ENCODE measurements at places on chromosomes 2 and 18. TPM values are rescaled to one million over a fixed set of nuclear protein-coding genes. Genes with fewer than 3 reads are reported as not detected.

The GPR75 gene
- 2.1 TPM for total RNA-seq

The MPP4 gene
- 0.25 TPM for total RNA-seq

DNA sequence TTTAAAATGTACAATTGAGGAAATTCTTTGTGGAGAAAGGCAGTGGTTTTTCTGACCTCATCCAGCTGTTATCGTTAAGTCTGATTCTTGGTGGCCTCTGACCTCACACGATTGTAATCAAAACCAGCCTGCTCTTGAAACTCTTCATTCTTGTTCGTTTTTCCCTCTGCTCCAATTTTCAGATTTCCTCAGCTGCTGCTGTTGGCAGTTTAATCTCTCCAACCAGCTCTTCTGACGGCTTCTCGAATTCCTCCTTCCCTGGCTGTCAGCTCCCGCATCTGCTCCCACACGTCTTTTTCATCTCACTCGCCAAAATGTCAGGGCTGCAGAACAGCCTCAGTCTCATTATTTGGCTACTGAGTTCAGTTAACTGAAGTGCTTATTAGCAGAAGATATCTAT, 136.1 kb downstream of the DCDC2C start:
- DNase-seq, result no peak
- H3K4me3 ChIP-seq, result no peak overlapping the region
- H3K27me3 ChIP-seq, result peaks cover 5% of the 10 kb centered on the region
- H3K4me1 ChIP-seq, result no peaks in the 10 kb centered on the region
- H3K27ac ChIP-seq, result no peak overlapping the region

- no peak overlapping the region for H3K4me3 ChIP-seq
- H3K27ac ChIP-seq, result no peak overlapping the region
- no peaks in the 10 kb centered on the region for H3K27me3 ChIP-seq
- H3K4me1 ChIP-seq, result no peaks in the 10 kb centered on the region
- no peak for DNase-seq
Observed at GRCh38 chr18:75132931-75133525, 75.9 kb downstream of the PTGR3 start.

DNA sequence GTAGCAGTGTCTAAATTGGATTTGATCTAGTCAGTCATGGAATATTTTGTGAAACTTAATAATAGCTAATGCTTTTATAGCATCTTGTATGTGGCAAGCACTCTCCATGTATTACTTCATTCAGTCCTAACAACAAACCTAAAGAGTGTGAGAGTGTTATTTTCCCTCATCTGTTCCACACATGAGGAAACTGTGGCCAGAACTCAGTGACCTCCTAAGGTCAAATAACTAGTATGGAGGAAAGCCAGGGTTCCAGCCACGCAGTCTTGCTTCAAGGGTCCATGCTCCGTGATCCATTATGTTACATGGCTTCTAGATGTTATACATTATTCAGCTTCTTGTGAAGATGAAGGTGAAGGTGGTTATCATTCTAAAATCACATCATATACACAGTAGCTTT, 45.5 kb downstream of the TWSG1 start:
- H3K27ac ChIP-seq, result no peak overlapping the region
- no peaks in the 10 kb centered on the region for H3K27me3 ChIP-seq
- H3K36me3 ChIP-seq, result no peaks in the 10 kb centered on the region
- no peak overlapping the region for H3K4me3 ChIP-seq

- no peaks in the 10 kb centered on the region for H3K36me3 ChIP-seq
- no peak overlapping the region for H3K27ac ChIP-seq
- no peak overlapping the region for H3K4me3 ChIP-seq
- DNase-seq, result no peak
Observed at GRCh38 chr18:3468066-3468705, 18.2 kb downstream of the TGIF1 start.

GRCh38 chr2:200975672-200976071, 12.2 kb upstream of the ORC2 start:
- H3K36me3 ChIP-seq, result peaks cover 11% of the 10 kb centered on the region
- DNase-seq, result no peak
- H3K27me3 ChIP-seq, result no peaks in the 10 kb centered on the region

The HPCAL1 gene
- total RNA-seq, result 42.2 TPM

The KCNIP3 gene
- total RNA-seq, result 5.5 TPM

GRCh38 chr2:208033701-208034502, 8.6 kb upstream of the PLEKHM3 start:
- DNase-seq, result no peak
- no peak overlapping the region for H3K4me3 ChIP-seq
- no peak overlapping the region for H3K27ac ChIP-seq
- no peaks in the 10 kb centered on the region for H3K36me3 ChIP-seq

GRCh38 chr2:143640826-143641225, 511.6 kb downstream of the ARHGAP15 start:
- DNase-seq, result no peak
- no peaks in the 10 kb centered on the region for H3K4me1 ChIP-seq
- no peak overlapping the region for H3K27ac ChIP-seq
- peaks cover 10% of the 10 kb centered on the region for H3K36me3 ChIP-seq

DNA sequence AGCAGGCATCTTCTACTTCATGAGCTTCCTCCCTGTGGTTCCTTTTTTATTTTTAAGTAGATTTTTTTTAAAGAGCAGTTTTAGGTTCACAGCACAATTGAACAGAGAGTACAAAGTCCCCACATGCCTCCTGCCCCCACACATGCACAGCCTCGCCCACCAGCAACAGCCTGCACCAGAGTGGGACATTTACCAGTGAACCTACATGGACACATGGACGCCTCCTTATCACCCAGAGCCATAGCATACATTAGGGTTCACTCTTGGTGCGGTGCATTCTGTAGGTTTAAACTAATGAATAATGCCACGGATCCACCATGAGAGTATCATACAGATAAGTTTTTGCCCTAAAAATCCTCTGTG, 40.9 kb downstream of the HS1BP3 start:
- H3K27ac ChIP-seq, result peak overlapping the region; percentile 98
- H3K27me3 ChIP-seq, result no peaks in the 10 kb centered on the region
- no peak for DNase-seq
- peaks cover 71% of the 10 kb centered on the region for H3K4me1 ChIP-seq

The LIMS2 gene
- total RNA-seq, result 152 TPM

GRCh38 chr18:12410081-12410481, 2.4 kb downstream of the PRELID3A start:
- peaks cover 19% of the 10 kb centered on the region for H3K4me1 ChIP-seq
- H3K4me3 ChIP-seq, result no peak overlapping the region
- DNase-seq, result no peak
- peaks cover 20% of the 10 kb centered on the region for H3K27me3 ChIP-seq

- H3K36me3 ChIP-seq, result no peaks in the 10 kb centered on the region
- H3K4me1 ChIP-seq, result peaks cover 11% of the 10 kb centered on the region
- H3K4me3 ChIP-seq, result no peak overlapping the region
- H3K27me3 ChIP-seq, result no peaks in the 10 kb centered on the region
- no peak overlapping the region for H3K27ac ChIP-seq
Observed at GRCh38 chr18:58657494-58657893, 13.8 kb upstream of the MALT1 start.

DNA sequence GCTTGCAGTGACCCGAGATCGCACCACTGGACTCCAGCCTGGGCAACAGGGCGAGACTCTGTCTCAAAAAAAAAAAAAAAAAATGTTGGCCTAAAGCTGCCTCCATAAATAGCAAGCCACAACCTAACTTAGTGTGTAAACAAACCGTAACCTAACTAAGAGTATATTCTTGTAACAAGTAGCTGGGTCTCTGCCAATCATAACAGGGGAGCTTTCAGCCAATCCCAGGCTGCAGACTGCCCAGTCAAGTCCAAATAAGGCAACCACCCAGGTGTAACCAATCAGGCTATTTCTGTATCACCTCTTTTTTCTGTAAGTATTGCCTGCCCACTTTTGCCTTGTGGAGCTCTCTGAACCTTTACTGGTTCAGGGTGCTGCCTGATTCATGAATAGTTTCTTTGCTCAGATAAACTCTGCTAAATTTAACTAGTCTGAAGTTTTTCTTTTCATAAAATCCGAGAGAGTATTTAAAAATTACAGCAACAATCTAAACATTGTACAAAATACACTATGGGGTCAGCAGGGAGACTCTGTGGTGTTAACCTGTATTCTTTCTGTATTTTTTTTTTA, 4.5 kb downstream of the PSTPIP2 start:
- no peaks in the 10 kb centered on the region for H3K36me3 ChIP-seq
- H3K27ac ChIP-seq, result no peak overlapping the region
- no peaks in the 10 kb centered on the region for H3K27me3 ChIP-seq
- H3K4me1 ChIP-seq, result peaks cover 12% of the 10 kb centered on the region
- DNase-seq, result no peak
- H3K4me3 ChIP-seq, result no peak overlapping the region

GRCh38 chr2:160581448-160581847, 87.8 kb upstream of the RBMS1 start:
- H3K27me3 ChIP-seq, result no peaks in the 10 kb centered on the region
- no peak overlapping the region for H3K27ac ChIP-seq

DNA sequence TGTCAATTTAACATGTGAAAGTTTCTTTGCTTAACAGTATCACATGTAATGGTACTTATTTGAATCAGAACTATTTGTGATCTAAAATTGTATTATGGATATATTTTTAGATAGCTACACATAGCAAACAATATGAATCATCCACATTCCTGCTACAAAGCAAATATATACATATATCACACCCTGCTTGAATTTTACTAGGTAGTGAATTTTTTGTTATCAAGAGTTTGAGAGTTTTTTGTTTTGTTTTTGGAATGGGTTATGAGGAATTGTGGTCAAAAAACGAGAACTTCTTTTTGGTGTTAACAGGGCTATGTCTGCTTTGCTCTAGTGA, 635.7 kb downstream of the NRXN1 start:
- no peaks in the 10 kb centered on the region for H3K27me3 ChIP-seq
- no peak for DNase-seq
- H3K4me1 ChIP-seq, result no peaks in the 10 kb centered on the region
- no peak overlapping the region for H3K4me3 ChIP-seq
- H3K27ac ChIP-seq, result no peak overlapping the region
- no peaks in the 10 kb centered on the region for H3K36me3 ChIP-seq
